ENCODE measurements at places on chromosomes 2 and 18.

DNA sequence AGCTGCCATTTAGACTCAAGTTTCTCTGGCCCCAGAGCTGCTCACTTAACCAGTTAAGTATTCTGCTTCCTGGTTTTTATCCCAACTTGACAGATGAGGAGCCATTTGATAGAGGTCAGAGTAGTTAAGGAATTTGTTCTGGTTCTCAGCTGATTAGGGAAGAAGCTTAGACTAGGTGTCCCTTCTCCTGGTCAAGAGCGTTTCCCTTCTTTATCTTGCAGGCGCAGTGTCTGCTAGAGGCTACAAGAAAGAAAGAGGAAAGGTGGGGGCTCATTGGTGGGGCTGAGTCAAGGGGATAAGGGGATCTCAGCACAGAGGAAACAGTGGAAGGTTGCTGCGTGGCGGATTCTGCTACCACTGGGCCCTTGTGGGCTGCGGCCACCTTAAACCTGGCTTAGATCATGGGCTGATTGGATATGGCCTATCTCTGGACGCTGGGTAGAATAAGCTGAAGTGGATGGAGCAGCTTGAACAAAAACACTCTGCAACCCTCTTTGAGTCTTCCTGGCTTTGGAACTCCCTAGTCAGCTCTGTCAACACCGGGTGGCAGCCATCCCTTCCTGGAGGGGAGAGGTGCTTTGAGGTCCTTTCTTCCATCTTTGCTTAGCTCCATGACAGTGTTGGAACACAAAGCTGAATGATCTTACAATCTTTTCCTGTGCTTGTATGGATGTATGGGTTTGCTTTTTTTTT, 70.8 kb downstream of the QPCT start:
- no peak for DNase-seq

DNA sequence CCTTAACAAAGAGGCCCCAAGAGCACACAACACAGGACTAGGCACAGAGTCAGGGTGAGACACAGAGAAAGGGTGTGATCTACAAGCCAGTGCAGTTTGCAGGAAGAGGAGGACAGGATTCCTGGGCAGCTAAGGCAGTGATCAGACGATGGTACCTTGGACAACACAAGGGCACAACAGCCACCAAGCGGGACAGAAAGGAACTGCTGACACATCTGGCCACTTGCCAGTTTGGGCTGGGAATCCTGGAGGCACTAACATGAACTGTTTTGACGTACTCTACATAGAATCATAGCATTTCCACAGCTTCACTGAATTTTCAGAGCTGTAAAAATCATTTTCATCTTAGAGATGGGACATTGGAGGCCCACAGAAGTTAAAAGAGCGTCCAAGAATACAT, 221.5 kb upstream of the SLC35G4 start:
- DNase-seq, result no peak

DNA sequence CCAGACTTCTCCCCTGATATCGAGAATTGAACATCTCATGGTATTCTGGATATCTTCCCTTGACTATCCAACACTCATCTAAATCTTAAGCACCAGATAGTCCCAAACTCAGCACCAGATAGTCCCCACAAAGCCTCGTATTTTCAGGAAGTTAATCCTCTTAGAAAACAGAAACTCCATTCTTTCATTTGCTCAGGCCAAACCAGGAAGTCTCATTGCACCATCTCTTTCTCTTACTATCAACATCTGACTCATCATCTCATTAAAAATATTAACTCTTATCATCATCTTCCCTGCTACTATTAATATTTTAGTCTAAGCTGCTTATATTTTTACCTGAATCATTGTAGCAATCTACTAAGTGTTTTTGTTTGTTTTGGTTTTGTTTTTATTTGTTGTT, 286.4 kb downstream of the GALNT13 start:
- DNase-seq, result no peak

- DNase-seq, result no peak
Observed at GRCh38 chr2:27471961-27472360, 17.6 kb downstream of the IFT172 start.

GRCh38 chr2:9118383-9118960, 88.1 kb upstream of the ASAP2 start:
- DNase-seq, result no peak

- no peak for DNase-seq
Observed at GRCh38 chr2:142220901-142221300, 90.1 kb upstream of the LRP1B start.

Data from CD8-positive, alpha-beta T cell (primary cell).